ENCODE measurements at places on chromosomes 4 and X.

- DNase-seq: no peak
Observed at GRCh38 chr4:7129871-7130620, 62.2 kb upstream of the GRPEL1 start.

- no peak for DNase-seq
Observed at GRCh38 chr4:78047366-78047765, 9.8 kb upstream of the FRAS1 start.

- no peak for DNase-seq
Observed at GRCh38 chr4:82864336-82864979, 26.5 kb downstream of the SEC31A start.

DNA sequence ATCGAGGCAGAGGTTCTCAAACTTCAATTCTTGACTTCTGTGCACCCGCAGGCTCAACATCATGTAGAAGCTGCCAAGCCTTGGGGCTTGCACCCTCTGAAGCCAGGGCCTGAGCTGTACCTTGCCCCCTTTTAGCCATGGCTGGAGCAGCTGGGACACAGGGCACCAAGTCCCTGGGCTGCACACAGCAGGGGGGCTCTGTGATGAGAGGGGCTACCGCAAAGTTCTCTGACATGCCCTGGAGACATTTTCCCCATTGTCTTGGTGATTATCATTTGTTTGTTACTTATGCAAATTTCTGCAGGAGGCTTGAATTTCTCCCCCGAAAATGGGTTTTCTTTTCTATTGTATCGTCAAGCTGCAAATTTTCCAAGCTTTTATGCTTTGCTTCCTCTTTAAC lies 4.9 kb upstream of the MAGEB17 start:
- no peak for DNase-seq

- DNase-seq: no peak
Observed at GRCh38 chr4:79255793-79256192, 70.1 kb downstream of the NAA11 start.

GRCh38 chrX:72478853-72479252 lies 93.8 kb downstream of the HDAC8 start:
- DNase-seq: no peak

GRCh38 chr4:144715230-144715629 lies 69.3 kb downstream of the HHIP start:
- no peak for DNase-seq

GRCh38 chr4:6965329-6965728 lies 55.7 kb downstream of the TBC1D14 start:
- no peak for DNase-seq

DNA sequence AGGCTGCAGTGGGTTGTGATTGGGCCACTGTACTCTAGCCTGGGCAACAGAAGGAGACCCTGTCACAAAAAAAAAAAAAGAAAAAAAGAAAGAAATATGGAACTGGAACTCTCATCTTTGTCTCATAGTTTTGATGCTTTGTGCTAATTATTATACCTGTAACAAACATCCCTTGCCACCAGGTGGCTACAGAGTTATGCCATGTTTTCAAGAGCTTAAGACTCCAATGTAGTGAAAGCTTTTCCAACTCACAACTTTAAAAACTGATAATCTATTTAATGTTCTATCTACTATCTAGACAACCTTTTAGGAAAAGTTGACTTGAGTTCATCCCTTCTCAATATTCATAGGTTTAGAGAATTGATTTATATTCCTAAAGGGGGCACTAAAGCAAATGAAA lies 42.4 kb downstream of the HTR2C start:
- DNase-seq: no peak

DNA sequence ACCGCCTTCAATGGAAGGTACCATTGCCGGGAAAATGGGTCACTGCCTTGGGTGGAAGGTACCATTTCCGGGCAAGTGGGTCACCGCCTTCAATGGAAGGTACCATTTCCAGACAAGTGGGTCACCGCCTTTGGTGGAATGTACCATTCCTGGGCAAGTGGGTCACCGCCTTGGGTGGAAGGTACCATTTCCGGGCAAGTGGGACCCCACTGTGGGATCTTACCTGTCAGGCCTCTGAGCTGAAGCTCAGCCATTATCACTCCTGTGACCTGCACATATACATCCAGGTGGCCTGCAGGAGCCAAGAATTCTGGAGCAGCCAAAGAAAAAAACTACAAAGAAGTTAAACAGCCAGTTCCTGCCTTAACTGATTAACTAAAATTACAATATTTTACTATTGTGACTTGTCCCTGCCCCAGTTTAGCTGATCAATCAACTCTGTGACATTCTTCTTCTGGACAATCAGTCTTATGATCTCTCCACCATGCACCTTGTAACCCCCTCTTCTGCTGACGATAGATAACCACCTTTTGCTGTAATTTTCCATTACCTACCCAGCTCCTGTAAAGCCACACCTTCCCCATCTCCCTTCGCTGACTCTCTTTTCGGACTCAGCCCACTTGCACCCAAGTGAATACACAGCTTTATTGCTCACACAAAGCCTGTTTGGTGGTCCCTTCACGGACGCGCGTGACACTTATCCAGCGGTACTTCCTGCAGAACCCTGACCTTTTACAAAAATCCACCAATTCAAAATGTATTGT lies 313.2 kb downstream of the DHRSX start:
- DNase-seq: no peak

GRCh38 chr4:119506806-119507205 lies 121.8 kb downstream of the PDE5A start:
- no peak for DNase-seq

- DNase-seq: no peak
Observed at GRCh38 chrX:147757750-147758149, 154.0 kb upstream of the FMR1 start.

DNA sequence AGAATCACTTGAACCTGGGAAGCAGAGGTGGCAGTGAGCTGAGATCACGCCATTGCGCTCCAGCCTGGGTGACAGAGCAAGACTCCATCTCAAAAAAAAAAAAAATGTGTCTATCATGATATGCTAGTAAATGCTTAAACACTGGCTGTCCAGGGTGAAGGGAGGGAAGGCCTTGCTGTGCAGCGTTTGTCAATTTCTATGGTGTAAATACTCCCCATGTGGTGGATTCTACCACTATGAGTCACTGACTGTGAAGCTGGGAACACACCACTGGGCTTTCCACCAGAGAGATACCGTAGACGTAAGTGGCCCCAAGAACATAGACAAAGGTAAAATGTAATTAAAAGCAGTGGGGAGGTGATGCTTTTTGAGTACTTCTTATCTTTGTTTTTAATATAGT lies 51.3 kb upstream of the LEF1 start:
- DNase-seq: no peak

GRCh38 chr4:10129196-10130177 lies 12.9 kb upstream of the WDR1 start:
- no peak for DNase-seq

- no peak for DNase-seq
Observed at GRCh38 chrX:69028761-69029120, 136.5 kb downstream of the PJA1 start.

- DNase-seq: no peak
Observed at GRCh38 chr4:24252121-24252520, 332.2 kb downstream of the DHX15 start.

- DNase-seq: no peak
Observed at GRCh38 chrX:9204560-9204959, 170.6 kb upstream of the FAM9B start.

DNA sequence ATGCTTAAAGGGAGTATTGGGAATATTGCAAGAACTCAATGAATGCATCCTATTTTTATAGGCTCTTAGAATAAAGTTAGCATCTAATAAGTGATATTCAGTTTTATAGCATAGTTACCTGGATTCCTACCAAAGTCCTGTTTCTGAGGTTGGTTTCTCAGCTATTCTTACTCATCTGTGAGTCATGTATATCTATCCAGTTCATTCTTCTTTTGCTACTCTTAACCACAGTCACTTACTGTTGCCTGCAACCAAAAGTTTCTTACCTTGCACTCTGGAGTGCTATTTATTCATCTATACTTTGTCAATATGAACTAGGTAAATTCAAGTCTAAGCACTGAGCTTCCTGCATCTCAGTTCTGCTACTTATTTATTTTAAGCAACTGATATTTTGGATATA lies 322.5 kb downstream of the HS3ST1 start:
- DNase-seq: no peak

GRCh38 chrX:46624090-46624786 lies 50.7 kb downstream of the CHST7 start:
- no peak for DNase-seq

DNA sequence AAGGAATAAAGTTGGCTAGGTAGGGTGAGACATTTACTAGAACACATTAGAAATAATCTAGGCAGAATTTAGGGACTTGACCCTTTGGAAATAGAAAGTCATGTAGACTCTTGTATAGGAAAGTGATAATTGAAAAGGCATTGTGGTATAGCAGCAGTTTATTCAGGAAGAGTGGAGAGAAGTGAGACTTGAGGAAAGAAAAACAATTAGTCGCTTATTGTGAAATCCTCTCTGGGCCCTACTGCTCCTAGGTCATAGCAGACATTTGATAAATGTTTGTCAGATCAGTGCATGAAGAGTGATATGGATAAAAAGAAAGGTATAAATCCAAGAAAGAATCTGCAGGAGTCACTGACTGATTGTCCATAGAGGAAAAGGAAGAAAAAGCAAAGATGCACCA lies 337.6 kb downstream of the HNRNPD start:
- DNase-seq: no peak

DNA sequence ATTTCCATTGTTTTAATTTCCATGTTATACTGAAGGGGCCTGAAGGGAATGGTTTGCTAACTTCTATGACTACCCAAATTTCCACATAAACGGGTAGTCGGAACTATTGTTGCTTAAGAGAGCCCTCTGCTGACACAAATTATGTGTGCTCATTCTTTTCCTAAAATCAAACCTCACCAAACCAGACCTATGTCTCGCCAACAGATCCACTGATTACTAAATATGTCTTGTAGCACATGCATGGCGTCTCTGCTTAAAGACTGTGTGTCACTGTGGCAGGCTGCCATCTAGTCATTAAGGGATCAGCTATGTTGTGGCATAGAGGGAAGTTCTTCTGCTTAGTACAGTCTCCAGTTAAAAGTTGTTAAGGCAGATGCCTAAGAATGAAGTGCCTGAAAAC lies 25.1 kb downstream of the PIR start:
- no peak for DNase-seq

- no peak for DNase-seq
Observed at GRCh38 chr4:158519226-158519625, 2.5 kb upstream of the RXFP1 start.

GRCh38 chrX:132692526-132692925 lies 203.7 kb upstream of the MBNL3 start:
- no peak for DNase-seq

DNA sequence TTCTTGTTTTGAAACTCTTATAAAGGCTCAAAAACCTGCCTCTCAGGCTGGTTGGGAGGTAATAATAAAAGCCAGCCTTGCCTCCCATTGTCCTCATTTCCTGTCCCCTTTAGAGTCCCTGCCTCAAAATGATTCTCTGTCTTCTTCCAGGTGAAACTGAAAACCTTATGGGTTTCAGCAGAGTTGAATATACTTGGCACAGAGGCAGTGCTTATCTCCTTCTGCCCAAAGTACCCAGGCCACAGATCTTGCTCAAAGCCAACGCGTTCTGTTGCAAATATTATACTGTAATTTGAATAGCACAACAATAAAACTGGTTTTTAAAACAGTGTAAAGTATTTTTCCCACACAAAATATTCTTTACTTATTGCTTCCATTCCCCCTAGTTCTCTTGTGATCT lies 183.1 kb upstream of the GIMD1 start:
- DNase-seq: no peak

DNA sequence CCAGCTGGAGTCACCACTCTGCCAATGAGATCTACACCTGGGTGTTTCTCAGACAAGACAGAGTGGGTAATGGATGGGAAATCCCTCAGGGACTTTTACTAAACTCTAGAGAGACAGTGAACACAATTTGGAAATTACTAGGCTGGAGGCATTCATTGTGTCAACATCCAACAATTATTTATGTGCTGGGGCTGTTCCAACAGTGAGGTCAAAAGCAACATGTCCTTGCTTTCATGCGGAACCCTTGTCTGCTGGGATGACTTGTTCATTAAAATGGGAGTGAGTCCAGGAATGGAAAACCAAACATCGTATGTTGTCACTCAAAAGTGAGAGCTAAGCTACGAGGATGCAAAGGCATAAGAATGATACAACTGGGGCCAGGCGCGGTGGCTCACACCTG lies 54.0 kb downstream of the DRD5 start:
- DNase-seq: no peak

GRCh38 chr4:77591532-77591931 lies 14.1 kb upstream of the CXCL13 start:
- no peak for DNase-seq

Measured in activated CD4-positive, alpha-beta T cell treated with anti-CD3 and anti-CD28 coated beads, Interleukin-2, amount 50 U/mL, for 1 hour (primary cell).